ENCODE measurements at places on chromosomes 2 and 18. TPM values are rescaled to one million over a fixed set of nuclear protein-coding genes. Genes with fewer than 3 reads are reported as not detected.

DNA sequence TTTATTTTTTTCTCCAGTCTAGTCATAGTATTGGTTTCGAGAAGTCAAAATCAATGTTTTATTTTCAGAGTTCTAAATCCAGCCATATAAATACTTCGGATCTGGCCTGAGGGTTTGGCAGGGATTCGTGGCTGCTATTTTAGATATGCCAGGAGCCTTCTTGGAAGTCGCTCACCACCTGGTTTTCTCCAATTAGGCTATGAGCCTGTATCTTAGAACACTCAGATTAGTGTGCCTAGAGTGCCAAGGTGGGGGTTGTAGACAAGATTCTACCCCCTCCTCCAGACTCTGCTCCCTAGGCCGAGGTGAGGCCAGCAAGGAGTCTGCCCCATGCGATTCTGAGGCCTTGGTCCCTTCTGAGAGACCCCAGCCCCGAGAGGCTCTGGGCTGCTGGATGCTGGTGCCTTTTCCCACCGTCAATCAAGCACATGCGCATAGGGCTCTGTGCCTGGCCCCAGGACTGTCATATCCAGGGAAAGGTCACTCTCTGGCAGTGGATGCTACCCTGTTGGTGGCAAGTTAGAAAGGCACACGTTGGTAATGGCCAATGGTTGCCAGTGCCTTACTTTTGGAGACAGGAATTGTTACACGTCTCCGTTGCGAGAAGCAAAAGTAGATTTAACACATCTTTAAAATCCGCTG is 197.1 kb downstream of the AGAP1 start:
- DNase-seq: no peak

The LRRTM4 gene
- 0.09 TPM for total RNA-seq

GRCh38 chr2:231900486-231900942 is 25.7 kb downstream of the NPPC start:
- DNase-seq: no peak

The GLI2 gene
- total RNA-seq: 16.4 TPM

The VIT gene
- 10.7 TPM for total RNA-seq

GRCh38 chr18:36389027-36389426 is 91.5 kb downstream of the FHOD3 start:
- DNase-seq: no peak

- DNase-seq: no peak
Observed at GRCh38 chr2:158507679-158508078, 50.9 kb downstream of the PKP4 start.

DNA sequence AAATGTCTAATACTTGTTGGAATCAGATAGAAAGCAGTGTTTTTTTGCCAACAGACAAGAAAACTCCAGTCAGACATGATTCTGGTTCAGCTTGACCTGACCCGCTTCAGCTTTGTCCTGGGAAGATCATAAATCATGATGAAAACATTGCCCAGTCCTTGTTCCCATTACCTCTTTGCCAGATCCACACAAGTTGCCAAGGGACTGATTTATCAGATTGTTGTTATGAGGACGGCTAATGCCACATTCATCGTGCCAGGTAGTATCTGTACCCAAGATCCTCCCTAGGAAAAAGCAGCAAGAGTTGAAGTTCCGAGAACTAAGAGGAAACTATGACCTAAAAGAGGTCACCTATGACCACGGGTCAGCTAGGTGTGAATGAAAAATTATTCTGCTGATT is 39.0 kb downstream of the SLC40A1 start:
- DNase-seq: peak; percentile 70

GRCh38 chr2:172480301-172481218 is 53.2 kb downstream of the ITGA6 start:
- DNase-seq: no peak

- peak; percentile 58 for DNase-seq
Observed at GRCh38 chr2:98731041-98731893, at the start of gene MGAT4A. TSS of gene MGAT4A (minus strand) at chr2:98731132. CDS start at chr2:98726332, 4,800 bp downstream.

- no peak for DNase-seq
Observed at GRCh38 chr2:133438848-133439564, 129.3 kb downstream of the NCKAP5 start.

DNA sequence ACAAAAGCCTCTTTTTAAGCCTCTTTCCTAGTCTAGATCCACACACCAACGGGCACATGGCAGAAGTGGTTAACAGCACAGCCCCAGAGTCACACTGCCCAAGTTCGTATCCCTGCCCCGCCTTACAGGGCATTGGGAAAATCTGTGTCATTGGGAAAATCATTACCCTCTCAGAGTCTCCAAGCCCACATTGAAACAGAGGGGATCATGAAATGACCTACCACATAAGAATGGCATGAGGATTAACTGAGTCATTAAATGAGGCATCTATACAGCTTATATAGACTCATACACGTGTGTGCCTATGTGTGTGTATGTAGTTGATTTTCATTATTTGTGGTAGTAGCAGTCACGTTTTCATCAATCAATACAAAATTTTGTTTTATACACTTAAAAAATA is 469.0 kb upstream of the POU3F3 start:
- no peak for DNase-seq

DNA sequence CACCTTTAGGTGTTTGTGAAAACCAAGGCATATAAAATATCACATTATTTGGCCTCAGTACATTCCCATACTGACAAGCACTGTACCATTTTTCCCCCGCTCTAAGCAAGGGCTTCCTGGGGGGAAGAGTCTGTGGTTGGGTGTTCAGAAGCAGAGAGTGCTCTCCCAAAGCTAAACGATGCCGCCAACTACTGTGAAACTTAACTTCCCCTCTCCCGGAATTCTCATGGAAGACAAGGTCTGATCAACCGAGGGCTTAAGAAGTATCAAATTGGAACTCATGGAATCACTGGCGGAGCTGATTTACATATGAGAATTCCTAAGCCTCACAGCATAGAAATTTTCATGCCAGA is 433 bp upstream of the MFF start:
- DNase-seq: peak; percentile 7

The ASXL3 gene
- 5.1 TPM for total RNA-seq

GRCh38 chr2:190959911-190960788 is 53.8 kb downstream of the STAT1 start:
- no peak for DNase-seq

The ARHGAP28 gene
- 20.3 TPM for total RNA-seq

DNA sequence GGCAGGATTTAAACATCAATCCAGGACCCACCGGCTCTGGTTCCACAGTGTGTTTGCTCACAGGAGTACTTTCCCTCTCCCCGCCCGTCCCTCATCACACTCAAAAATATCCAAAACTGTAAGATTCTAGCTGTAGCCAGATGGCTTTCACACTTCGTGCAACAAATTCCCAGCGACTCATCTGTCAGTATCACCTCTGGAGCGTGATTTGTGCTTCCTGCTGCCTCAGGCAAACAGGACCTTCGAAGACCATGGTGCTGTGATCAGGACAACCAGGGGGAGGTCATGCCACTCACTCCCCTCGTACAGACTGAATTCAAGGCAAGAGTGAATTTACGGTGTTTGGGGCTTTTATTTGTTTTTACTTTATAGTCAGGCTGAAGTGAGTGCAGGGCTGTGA is 154.5 kb upstream of the PID1 start:
- no peak for DNase-seq
